ENCODE measurements at places on chromosomes 13 and 19.

DNA sequence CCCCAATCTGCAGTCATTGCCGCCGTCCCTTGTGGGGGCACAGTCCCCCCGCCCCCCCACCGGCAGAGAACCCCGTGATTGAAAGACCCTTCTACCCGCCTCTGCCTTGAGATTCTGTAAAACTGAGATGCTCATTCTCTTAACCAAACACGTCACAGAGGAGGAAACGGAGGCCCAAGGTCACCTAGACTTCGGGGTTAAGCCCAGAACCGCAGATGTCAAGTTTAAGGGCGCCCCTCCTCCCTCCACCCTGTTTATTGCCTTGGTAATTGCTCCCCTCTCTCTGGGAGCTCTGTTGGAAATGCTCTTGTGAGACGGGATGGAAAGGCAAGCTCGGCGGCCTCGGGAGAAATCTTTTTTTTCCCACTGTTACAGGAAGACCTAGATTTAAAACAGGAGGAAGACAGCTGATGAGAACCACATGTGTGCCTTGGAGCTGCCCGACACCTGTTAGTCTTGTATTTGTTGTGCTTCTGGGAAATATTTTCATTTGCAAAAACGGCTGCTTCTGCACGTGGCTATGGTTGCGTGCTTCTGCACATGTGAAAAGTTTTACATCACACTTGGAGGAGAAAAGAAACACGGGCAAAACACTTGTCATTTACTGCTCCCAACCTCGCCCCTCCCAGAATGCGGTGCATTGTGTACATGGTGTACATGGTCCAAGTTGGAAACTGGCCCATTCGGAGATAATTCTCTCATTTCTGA, 1.1 kb upstream of the MED26 start:
- DNase-seq, result no peak

- peak; percentile 86 for DNase-seq
Observed at GRCh38 chr19:2016041-2016807, 710 bp upstream of the BTBD2 start.

- DNase-seq, result peak; percentile 77
Observed at GRCh38 chr13:26872525-26873385, 112.2 kb upstream of the GPR12 start.

- DNase-seq, result no peak
Observed at GRCh38 chr19:33343301-33343700, 30.2 kb upstream of the CEBPG start.

DNA sequence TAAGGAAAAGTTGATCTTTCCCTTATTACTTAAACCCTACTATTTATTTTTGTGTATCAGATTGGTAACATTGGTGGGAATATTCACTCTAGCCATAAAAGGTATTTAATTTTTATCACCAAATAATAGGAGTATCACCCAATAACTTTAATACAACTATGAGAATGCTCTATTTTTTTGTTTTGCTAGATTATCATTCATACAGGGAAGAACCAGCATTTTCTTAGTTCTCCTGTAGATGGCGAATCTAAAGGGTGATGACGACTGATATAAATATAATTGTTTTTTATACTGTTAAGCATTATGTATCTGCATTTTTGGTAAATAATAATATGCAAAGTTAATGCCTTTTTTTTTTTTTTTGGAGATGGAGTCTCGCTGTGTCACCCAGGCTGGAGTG, 7.9 kb upstream of the FRY start:
- no peak for DNase-seq

DNA sequence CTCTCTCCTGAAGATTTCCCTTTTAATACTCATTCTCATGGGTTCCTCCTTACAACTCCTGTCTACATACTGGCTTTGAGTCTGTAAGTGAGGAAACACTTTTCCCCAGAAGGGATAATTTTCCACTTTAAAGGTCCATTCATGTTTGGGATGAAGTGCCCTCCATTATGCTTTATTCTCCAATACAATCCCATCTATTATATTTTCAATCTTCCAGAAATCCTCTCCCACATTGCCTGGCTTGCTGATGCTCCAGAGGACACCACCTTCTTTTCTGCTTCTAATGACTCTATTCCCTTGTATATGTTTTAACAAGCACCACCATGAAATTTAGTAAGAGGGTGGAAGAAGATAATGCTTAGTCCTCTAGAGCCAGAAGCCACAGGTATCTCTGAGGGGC, 92.7 kb upstream of the NBEA start:
- no peak for DNase-seq

DNA sequence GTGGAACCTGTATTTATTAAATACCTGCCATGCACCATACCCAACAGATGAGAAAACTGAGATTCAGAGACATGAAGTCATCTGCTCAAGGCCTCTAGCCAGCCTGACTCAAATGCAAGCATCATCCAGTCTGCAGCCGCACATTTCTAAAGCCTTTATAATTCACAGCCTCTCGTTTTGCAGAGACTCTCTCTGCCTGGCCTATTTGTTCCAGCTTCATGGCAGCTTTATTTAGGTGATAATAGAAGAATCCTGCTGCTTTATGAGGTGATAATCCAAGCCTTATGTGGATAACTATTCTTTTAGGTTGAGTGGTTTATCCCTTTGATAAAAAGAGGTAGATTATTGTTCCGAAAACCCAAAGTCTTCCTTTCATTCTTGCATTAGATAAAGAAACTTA, 58.4 kb downstream of the OXGR1 start:
- DNase-seq, result no peak

GRCh38 chr13:84606616-84607015, 724.3 kb upstream of the SLITRK1 start:
- no peak for DNase-seq

DNA sequence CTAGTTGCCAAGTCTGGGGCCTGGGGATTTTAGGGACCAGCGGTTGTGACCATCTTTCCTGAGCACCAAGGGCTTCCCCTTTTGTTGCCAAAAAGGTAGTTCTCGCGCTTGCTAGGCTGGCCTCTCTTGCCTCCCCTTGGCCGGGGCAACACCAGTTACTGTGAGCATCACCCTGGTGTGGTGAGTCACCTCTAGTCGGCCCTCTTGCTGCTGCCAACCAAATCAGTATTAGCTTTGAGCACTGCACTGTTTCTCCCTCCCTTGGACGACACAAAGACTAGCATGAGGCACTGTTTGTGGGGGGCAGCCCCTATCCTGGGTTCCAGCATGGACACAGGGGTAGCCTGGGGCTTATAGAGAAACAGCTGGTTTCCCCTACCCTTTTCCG, 6.9 kb downstream of the SYDE1 start:
- no peak for DNase-seq

Measured in heart left ventricle (tissue), 16 donors.